ENCODE measurements at places on chromosomes 7 and 10.

DNA sequence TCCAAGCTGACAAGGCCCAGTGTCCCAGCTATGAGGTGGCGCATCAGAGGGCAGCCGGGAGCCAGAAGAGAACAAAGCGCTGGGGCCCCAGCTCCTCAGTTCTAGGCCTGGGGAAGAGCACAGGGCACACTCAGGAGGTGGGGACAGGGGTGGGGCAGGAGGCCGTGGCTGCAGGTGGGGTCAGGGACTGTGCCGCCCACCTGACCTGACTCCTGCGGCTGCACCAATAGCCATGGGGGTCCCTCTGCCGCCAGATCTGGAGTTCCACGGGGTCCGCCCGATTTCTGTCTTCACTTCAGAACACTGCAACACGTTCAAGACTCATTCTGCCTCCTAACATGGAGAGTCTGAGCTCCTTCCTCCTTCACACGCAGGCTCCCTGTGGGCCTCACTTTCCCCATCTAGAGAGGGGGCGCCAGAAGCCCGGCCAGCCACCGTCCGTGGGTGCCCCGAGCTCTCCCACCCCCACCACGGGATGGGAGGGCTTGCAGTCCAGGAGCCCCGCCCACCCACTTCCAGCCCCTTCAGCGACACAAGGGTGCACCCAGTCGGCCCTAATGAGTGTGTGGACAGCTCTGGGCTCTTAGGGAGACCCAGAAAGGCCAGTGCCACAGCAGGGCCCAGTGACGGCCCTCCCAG, 278.3 kb downstream of the MAD1L1 start:
- no peak for DNase-seq

- DNase-seq: no peak
Observed at GRCh38 chr7:25187932-25188331, 40.4 kb downstream of the NPVF start.

GRCh38 chr7:78578686-78579085, 780.1 kb downstream of the PHTF2 start:
- no peak for DNase-seq

GRCh38 chr7:45069444-45070253, 19.1 kb downstream of the NACAD start:
- DNase-seq: no peak

DNA sequence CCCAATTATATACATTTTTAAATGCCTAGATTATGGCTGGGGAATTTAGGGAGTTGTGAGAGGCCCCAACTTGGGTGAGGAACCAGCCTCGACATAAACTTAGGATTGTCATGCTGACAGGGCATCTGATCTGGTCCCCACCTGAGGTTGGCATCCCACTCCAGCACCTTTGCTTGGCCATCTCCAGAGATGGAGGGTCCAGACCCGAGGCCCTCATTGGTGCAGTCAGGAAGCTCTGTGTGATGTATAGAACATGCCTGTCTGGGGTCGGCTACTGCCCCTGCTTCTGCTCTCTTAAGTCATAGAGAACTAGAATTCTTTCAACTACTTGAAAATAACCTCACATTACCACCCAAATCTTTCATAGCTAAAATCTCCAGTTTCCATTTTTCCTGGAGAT, 153.8 kb downstream of the NRF1 start:
- no peak for DNase-seq

DNA sequence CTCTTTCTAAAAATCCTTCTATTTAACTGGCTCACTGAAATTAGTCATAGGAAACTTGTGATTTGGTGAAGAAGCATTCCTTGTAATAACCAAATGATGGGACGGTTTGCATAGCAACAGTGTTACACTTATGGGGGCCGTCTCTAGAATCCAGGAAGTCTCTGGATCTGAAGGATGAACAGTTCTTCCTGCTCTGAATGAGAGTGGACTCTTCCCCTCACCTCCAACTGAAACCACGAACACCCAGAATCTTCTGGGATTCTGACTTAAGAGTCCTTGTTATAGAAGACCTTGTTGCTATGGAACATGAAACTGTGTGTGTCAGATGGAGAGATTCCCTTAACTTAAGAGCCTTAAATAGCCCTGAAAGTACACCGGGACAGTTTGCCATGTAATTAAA, 23.2 kb downstream of the NOLC1 start:
- no peak for DNase-seq

- no peak for DNase-seq
Observed at GRCh38 chr7:149850007-149850594, 11.9 kb downstream of the ZNF862 start.

GRCh38 chr10:68813559-68813958, 13.8 kb upstream of the STOX1 start:
- DNase-seq: no peak

- DNase-seq: no peak
Observed at GRCh38 chr10:77619964-77620703, 17.5 kb downstream of the KCNMA1 start.

DNA sequence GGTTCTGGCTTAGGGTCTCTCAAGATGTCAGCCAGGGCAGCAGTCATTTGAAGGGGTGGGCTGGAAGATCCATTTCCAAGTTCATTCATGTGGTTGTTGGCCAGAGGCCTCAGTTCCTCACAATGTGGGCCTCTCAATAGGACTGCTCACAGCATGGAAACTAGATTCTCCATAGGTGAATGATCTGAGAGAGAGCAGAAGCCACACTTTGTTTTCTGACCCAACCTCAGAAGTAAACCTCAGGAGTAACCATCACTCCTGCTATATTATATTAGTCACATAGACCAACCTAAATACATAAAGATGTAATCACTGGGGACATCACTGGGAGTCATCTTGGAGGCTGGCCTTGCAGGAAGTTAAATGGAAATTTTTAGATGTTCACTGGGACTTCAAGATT, 42.2 kb downstream of the GBF1 start:
- no peak for DNase-seq

GRCh38 chr10:24935504-24936292, 16.7 kb downstream of the PRTFDC1 start:
- no peak for DNase-seq

- DNase-seq: no peak
Observed at GRCh38 chr10:47354165-47354564, 6.0 kb downstream of the RBP3 start.

GRCh38 chr10:91420868-91421267, 10.7 kb downstream of the HECTD2 start:
- DNase-seq: no peak

DNA sequence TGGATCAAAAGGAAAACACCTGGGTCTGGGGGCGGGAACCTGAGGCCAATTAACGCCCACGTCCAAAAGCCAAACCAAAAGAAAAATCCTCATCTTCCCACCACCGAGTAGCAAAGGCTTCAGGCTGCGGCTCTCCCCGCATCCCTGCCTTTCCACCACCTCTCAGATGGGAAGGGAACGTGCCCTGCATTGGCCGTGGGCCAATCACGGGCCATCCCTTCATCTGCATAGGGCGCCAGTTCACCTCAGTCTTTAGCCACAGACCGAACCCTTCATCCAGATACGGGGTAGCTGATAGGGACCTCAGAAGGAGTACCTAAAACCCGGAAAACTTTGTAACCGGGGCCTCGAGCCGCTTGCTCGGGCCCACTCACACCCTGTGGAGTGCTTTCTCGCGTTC, 626 bp downstream of the PRPF18 start:
- no peak for DNase-seq

- DNase-seq: no peak
Observed at GRCh38 chr10:123648595-123648994, 17.6 kb upstream of the GPR26 start.

GRCh38 chr7:123244768-123245167, 45.0 kb upstream of the SLC13A1 start:
- no peak for DNase-seq

DNA sequence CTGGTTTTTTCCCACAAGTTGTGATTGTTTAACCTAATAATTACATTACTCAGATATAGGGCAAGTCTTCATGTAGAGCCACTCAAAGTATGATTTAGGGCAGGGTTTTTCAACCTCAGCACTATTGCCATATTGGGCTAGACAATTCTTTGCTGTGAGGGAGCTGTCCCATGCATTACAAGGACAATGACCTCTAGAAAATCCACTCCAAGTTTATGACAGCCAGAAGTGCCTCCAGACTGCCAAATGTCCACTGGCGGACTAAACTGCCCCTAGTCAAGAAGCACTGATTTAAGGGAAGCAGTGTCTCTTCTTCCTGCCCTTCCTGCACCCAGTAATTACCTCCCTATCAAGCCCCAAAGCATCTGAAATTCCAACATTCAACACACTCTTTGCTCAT, 54.4 kb downstream of the ZNF800 start:
- DNase-seq: no peak

- no peak for DNase-seq
Observed at GRCh38 chr10:71127773-71128172, 84.6 kb upstream of the UNC5B start.

DNA sequence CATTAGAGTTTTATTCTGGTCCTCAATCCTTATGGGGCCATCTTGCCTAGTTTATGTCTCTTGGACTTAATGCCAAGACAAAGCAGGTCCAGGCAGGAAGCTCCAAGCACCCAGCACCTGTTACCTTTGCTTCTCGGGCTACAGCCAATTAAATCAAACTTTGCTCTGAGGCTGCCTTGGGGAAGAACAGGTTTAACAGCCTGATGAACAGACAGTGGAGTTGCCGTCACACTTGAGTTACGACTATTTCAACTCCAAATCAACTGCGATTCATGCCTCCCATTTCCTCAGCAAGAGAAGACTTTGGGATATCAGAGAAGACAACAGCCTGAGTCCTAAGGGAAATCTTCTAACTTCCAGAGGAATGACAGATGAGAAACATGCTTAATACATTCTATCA, 62.2 kb downstream of the XPNPEP1 start:
- DNase-seq: no peak

- no peak for DNase-seq
Observed at GRCh38 chr7:157890921-157891401, 554.2 kb downstream of the DNAJB6 start.

DNA sequence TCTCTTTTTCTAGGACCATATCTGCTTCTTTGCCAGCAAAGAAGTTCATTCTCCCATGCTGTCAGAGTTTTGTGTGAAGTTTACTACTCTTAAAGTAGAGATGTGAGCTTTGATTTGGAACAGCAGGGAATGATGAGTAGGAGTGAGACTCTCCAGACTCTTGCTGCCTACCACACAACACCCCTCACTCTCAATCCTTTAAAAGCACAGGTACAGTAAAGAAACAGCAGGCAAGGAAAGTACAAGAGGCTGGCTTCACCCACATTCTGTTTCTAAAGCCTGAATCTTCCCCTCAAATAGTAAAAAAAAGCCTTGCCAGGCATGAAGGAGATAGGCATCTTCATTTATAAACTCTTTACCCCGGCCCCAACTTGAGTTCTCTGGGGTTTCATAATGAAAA, 97.3 kb downstream of the ARMH3 start:
- DNase-seq: no peak

DNA sequence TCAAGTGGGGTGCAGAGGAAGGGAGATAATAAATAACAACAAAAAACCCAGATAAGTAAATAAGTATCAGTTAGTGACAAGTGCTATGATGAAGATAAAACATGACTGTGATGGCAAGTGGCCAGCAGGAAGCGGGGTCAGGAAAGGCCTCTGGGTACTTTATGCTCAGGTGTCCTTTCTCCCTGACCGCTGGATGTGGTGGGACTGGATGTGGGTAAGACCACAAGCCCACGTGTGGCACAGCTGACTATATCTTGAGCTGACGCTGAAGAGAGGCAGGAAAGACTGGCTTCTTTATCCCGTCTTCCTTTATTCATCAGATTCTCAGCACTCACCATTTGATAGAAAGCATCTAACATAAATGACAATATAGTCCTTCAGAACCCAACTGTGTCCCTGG, 87.8 kb downstream of the CREB5 start:
- no peak for DNase-seq

- no peak for DNase-seq
Observed at GRCh38 chr7:27160145-27160545, 3.7 kb upstream of the HOXA7 start.

GRCh38 chr7:83517035-83517700, 131.8 kb downstream of the SEMA3E start:
- DNase-seq: no peak

GRCh38 chr10:43006490-43006889, 70.4 kb upstream of the RET start:
- no peak for DNase-seq

DNA sequence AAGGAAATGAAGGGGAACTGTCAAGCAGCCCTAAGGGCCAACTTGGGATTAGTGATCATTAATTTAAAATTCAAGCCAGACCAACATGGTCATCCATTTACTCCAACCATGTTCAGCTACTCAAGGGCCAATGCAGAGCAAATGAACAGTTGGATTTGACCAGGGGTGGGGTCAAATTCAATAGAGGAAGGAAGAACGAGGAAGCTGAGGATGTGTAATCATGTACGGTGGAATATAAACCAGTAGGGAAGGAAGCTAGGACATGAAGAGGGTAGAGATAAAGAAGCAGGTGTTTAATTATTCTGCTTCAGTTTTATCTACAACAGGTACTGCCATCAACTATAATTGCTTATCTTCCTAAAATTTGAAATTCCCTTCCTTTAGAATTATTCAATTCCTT, 81.6 kb downstream of the HIBADH start:
- no peak for DNase-seq

All from activated CD4-positive, alpha-beta T cell treated with anti-CD3 and anti-CD28 coated beads, Interleukin-2, amount 50 U/mL, for 24 hours (primary cell).